ENCODE measurements at places on chromosomes 13 and 19. TPM values are rescaled to one million over a fixed set of nuclear protein-coding genes. Genes with fewer than 3 reads are reported as not detected.

Gene FCGBP
- 22.9 TPM for total RNA-seq

Gene DHDH
- not detected for total RNA-seq

Gene JSRP1
- total RNA-seq: 3.0 TPM

Gene ZNF98
- total RNA-seq: not detected

Gene TBC1D4
- 1.6 TPM for total RNA-seq

Gene TGFBR3L
- total RNA-seq: not detected

Gene COL4A1
- total RNA-seq: not detected

Gene PSG1
- not detected for total RNA-seq

Gene SLITRK1
- total RNA-seq: not detected

Gene ZNF8
- total RNA-seq: 8.0 TPM

Gene TNFSF11
- not detected for total RNA-seq

Gene NLRP7
- 0.07 TPM for total RNA-seq

Gene EPSTI1
- total RNA-seq: 41.8 TPM

Gene CDK8
- 13.5 TPM for total RNA-seq

Gene DNAJC15
- total RNA-seq: 13.5 TPM

Gene PPP1R37
- 37.3 TPM for total RNA-seq

Gene CEACAM3
- not detected for total RNA-seq

Gene PROZ
- total RNA-seq: not detected

Gene CGB8
- total RNA-seq: not detected

Gene CGB2
- total RNA-seq: not detected

Gene MIDN
- total RNA-seq: 98.5 TPM

Gene ACP5
- 151 TPM for total RNA-seq

Gene CKM
- total RNA-seq: not detected

Gene KCNN4
- 119 TPM for total RNA-seq

Gene RDH13
- 17.5 TPM for total RNA-seq

Gene C19orf18
- total RNA-seq: 2.2 TPM

Gene CLDND2
- 0.87 TPM for total RNA-seq

Gene PPP2R1A
- total RNA-seq: 227 TPM

Gene TCF3
- 263 TPM for total RNA-seq

Measured in B cell (primary cell).